ENCODE measurements at places on chromosomes 3 and 15.

- peak; percentile 42 for DNase-seq
Measured at GRCh38 chr3:109081746-109082510, 36.0 kb downstream of the MORC1 start.

- DNase-seq = peak; percentile 9
Measured at GRCh38 chr15:82894971-82895520, 57.5 kb downstream of the HOMER2 start.

DNA sequence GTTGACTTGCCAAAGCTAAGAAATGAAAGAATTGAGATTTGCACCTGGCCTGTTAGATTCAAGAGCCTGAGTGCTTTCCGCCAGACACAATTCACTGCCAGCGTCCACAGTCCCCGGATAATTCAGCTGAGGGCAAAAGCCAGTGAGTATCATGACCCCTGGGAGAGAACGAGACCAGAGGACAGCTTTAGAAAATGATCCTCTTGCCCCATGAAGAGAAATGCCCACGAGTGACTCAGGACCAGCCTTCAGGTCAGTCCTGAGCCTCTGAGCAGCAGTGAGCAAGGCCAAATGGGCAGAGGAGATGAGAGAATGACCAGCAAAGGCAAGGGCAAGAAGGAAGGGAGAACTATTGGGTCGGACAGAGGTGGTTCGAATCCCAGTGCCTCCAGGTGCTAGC lies 273.5 kb downstream of the FAM43A start:
- DNase-seq = no peak

GRCh38 chr3:125313060-125313635 lies 62.0 kb downstream of the ZNF148 start:
- DNase-seq = no peak

DNA sequence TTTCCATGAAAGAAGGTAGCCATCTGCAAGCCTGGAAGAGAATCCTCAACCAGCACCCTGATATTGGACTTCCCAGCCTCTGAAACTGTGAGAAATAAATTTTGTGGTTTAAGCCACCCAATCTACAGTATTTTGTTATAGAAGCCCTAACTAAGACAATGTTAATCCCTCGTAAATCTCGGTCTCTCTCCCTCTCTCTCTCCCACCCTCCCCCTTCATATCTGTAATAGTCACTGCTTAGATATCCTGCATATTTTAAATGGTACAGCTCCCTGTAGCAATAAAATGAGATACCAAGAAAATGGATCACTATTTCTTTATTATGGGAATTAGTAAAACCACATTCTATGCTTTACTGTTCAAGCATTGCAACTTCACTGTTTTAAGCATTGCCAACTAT lies 21.0 kb upstream of the FAM174B start:
- DNase-seq = no peak

DNA sequence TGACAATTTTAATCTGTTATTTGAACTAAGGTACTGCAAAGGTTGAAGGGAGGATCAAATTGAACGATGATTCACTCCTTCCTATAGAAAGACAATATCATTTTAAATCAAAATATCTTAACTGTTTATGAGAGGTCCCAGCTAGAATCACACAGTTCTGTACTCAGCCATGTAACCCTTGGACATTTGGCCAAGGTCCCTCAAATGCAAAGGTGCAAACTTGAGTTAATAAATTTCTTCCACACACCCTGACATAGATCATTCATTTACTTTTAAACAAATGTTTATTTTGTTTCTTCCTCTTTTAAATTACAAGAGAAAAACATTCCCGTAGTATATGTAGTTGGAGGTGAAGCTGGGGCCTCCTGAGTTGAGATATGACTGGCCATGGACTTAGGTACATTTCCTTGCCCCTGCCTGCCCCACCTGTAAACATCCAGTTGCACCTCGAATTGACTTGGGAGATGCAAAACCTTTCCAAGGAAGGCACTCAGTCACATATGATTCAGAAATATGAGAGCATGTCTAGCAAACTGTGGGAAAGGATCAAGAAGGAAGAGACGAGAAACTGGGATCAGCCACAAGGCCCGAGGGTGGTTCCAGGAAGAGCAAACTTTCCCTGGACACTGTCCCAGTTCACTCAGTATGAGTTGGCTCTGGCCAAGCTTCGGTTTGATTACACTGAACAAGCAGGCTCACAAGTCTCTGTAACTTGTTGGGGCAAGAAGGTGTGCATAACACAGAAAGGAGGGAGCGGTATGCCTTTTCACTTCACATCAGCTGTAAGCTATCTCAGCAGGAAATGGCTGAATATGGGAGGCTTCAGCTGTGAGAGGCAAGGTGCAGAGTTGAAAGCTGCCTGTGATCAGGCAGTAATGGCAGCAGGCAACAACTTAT lies 6.7 kb downstream of the TNFSF10 start:
- peak; percentile 88 for DNase-seq

GRCh38 chr3:183272142-183272541 lies 19.1 kb downstream of the B3GNT5 start:
- DNase-seq = no peak

GRCh38 chr15:101446518-101447167 lies 42.9 kb downstream of the PCSK6 start:
- DNase-seq = no peak

DNA sequence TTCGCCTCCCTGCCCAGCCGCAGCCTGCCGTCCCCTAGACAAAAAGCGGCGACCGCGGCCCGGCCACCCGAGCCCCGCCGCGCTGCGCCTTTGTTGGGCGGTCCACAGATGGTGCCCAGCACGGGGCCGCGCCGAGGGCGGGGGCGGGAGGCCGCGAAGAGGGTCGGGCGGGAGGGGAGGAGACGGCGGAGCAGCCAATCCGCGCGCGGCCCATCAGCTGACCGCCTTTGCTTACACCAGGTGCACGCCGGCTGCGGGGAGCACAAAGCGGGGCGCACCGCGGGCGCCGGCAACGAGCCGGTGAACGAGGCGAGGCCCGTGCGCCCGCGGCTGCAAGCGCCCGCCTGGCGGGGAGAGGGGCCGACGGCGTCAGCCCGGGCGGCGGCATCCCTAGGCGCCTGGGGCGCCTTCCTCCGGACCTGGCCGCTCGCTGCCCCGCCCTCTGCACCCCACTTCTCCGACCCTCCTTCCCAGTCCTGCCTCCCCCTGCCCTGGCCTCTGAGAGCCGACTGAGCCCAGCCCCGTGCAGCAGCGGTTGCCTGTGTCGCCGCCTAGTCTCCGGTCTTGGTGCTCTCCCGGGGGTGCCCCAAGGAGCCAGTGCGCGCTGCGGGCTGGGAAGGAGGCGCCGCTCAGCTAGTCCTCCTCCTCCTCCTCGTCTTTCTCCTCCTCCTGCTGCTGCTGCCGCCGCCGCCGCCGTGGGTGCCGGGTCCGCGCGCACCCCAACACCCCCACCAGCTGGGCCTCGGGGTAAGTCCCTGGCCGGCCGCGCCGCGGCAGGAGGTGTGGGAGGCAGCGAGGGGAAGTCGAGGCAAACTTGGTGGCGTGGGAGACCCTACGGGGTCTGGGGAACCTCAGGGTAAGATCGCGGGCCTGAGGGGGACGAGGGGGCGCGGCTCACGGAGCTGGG lies at the start of gene LRRN1:
Gene LRRN1 (plus strand): TSS at position 259 of the 907 bp plus-strand sequence. CDS start 45,211 bp downstream, outside the sequence.
- no peak for DNase-seq

DNA sequence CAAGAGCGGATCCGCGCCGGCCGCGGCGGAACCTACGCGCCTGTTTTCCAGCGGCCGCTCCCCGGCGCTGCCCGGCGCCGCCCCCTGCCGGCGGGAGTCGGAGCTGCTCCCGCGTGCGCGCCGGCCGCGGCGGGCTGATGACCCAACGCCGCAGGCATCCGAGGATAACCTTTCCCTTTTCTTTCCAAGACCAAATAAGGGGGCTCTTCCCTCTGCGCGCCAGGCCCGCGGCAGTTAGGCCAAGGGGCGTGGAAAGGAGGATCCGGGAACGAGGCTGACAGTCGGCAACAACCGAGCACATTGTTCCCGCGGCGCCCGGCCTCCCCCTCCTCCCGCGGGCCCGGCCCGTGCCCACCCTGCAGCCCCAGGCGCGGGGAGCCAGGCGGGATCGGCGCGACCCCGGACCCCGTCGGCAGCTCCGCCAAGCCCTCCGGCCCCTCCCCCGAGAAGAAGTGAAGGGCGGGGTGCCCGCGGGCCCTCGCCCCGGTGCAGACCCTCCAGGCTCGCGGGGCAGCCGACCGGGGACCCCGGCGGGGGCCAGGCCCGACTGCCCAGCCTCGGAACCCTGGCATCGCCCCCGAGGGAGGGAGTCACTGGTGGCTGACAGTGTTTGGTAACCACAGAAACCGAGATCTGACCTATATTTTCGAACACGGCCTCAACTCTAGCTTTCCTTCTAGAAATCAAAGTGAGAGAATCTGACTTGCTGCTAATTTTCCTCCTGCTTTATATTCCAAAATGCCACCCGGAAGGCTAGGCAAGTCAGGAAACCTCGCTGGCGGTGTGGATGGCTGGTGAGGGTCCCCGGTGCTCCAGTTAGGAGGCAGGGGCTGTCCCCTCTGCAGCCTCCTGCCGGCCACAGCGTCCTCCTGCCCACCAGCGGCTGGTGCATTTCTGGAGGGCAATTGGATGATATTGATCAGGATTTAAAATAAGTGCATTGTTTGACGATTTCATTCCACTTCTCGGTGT lies 45.6 kb upstream of the SYNM start:
- peak; percentile 52 for DNase-seq

GRCh38 chr3:14492948-14493881 lies 46.9 kb downstream of the GRIP2 start:
- DNase-seq = no peak

DNA sequence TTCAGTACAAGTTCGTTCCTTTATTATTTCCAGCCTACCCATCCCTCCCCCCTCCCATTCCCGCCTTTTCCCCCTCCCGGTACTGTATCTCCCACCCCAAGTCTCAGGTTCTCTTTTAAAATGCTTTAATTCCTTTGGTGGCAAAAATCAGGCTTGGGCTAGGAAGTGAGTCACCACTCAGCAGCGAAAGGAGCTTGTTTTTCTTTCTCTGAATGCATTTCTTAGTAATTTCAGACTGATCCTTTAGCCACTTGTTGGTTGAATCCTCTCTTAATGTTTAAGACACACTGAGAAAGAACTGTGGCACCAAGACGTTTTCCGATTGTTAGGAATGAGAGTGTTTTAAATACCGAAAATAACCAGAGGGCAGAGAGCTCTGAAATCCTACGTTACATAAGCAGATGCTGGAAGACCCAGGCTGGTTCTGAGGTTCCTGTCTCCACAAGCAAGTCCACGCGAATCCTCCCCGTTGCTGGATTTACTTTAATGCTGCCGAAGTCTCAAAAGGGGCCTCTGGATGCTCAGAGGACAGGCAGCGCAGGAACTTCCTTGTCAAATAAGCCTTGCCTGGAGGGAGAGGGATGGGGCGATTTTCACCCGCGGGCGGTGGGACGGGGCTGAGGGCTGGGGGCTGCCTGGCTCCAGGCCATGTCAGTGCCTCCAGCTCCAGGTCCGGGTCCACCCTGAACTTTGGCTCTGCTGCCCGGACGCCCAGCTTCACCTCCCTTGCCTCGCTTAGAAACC lies 854 bp upstream of the COL8A1 start:
- DNase-seq = peak; percentile 67

DNA sequence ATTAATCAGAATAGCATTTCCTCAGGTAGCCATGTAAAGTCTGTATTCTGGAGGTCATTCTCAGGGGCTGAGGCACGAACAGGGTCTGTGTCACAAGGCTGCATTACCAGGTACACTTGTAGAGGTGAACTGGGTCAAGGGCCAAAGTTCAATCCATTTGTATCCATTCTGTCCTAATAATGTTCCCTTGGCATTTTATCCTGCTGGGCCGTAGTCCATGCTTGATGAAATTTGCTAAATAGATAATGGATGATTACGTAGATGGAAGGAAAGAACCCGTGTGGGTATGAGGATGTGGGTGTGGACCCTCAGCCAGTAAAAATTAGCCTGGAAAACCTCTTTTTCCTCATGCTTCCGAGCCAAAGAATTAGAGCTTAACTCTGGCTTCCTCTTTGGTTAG lies 785.9 kb downstream of the GRM7 start:
- DNase-seq = no peak

DNA sequence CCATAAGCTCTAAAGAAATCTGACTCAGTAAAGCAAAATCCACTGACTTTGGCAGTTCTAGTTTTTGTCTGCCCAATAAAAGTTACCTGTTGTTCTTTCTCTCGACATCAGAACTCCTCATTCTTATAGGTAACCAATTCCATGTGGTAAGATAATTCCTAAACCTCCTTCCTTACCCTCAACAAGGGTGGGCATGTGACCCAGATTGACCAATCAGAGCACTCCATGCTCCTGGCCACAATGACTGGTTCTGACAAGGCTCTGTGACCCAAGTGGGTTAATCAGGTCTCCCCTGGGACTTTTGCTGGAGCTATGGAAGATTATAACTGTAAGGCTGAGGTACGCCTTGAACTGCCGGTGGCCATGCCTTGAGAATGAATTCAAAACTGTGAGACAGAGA lies 31.7 kb downstream of the LINS1 start:
- no peak for DNase-seq

GRCh38 chr15:41309226-41309905 lies 23.0 kb downstream of the OIP5 start:
- no peak for DNase-seq

GRCh38 chr15:41897363-41897799 lies 3.5 kb upstream of the SPTBN5 start:
- no peak for DNase-seq

GRCh38 chr15:99844150-99844549 lies 110.9 kb upstream of the LYSMD4 start:
- no peak for DNase-seq

DNA sequence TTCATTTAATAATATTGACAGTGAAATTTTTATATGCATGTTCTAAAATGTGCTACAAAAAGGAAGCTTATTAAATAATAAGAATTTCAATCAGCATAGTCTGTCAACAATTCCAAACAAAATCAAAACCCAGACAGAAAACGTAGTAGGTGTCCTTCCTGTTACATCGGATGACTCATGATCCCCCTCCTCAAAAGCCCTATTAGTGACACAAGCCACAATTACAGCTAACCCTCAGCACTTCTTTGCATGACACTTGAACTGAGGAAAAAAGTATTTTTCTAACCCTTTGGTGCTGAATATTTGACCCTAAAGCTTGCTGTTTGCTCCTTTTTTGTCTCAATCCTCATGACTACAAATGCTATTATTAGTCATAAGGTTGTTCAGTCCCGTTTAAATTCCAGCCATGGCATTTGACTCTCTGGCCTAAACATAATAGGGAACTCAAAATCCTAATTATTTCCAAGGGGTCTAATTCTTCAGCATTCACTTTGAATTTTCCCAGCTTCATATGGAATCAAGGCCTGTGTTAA lies 78.1 kb downstream of the COL8A1 start:
- DNase-seq = no peak

DNA sequence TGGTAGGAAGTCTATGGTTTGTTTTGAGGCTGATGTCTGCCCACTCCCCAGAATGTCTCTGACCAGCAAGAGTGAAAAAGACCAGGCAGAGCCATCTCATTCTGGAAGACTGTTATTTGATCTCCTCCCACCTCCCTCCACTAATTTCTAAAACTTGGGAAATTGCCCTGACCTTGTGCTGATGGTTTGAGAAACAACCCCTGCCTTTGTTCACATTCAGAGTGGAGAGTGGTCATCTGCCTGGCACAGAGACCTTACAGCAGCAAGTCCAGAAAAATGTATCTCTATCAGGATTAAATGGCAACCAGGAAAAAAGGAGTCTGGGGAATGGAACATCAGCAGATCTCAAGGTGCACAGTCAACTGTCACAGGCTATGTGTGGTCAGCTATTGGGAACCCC lies 25.7 kb downstream of the SPATA12 start:
- no peak for DNase-seq
